Activated naive CD8-positive, alpha-beta T cell treated with anti-CD3 and anti-CD28 coated beads for 36 hours (primary cell): ENCODE measurements at places on chromosomes 4 and X. TPM values are rescaled to one million over a fixed set of nuclear protein-coding genes. Genes with fewer than 3 reads are reported as not detected.
A peak's percentile ranks its signal among the peaks of the same experiment; 100 is the strongest.

DNA sequence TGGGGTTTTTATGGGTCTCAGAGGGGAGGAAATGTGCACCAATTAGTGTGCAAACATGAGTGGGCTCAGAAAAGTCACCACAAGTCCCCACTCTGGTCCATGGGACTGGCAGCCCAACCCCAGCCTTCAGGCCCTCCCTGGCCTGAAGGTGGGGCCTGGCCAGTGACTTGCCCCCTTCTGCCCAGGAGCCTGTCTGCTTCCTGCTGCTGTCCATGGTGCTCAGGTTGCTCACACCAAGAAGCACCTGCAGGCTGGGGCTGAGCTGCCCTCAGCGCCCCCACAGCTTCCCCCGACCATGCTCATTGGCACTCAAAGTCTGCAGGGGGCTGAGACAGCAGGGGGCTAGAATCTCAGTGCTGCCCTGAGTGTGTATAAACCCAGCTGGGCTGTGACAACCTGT lies 30.6 kb upstream of the GC start:
- H3K27ac ChIP-seq = no peak overlapping the region
- H3K36me3 ChIP-seq = no peaks in the 10 kb centered on the region
- H3K4me1 ChIP-seq = no peaks in the 10 kb centered on the region

- peak overlapping the region; percentile 92 for H3K27ac ChIP-seq
- H3K36me3 ChIP-seq = peaks cover 9% of the 10 kb centered on the region
- H3K27me3 ChIP-seq = no peaks in the 10 kb centered on the region
- H3K4me3 ChIP-seq = peak overlapping the region; percentile 84
- DNase-seq = no peak
- peaks cover 16% of the 10 kb centered on the region for H3K4me1 ChIP-seq
Observed at GRCh38 chrX:24025741-24026403, 1.1 kb downstream of the KLHL15 start.

DNA sequence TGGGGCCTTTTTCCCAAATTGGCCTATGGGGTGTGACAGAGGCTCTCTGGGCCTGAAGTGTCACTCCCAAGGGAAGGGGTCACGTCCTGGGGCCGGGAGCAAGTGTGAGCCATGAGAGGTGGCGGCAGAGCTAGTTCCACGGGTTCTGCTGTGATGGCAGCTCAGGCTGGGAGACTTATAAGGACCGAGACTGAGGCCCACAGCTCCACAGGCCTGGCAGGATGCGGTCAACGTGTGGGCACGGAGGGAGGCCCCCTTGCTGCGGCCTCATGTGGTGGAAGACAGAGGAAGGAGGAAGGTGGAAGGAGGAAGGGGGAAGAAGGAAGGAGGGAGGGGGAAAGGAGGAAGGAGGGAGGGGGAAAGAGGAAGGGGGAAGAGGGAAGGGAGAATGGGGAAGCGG lies 7.2 kb upstream of the CPLX1 start:
- peak; percentile 45 for DNase-seq
- H3K27ac ChIP-seq = no peak overlapping the region
- peaks cover 4% of the 10 kb centered on the region for H3K4me1 ChIP-seq
- H3K4me3 ChIP-seq = no peak overlapping the region
- peaks cover 12% of the 10 kb centered on the region for H3K27me3 ChIP-seq
- peaks cover 6% of the 10 kb centered on the region for H3K36me3 ChIP-seq

SEC24B gene
- total RNA-seq = 22.9 TPM

- H3K27ac ChIP-seq = no peak overlapping the region
- H3K36me3 ChIP-seq = peaks cover 3% of the 10 kb centered on the region
- no peaks in the 10 kb centered on the region for H3K4me1 ChIP-seq
- DNase-seq = no peak
- H3K27me3 ChIP-seq = no peaks in the 10 kb centered on the region
- no peak overlapping the region for H3K4me3 ChIP-seq
Observed at GRCh38 chrX:24874604-24875247, 141.0 kb downstream of the ARX start.

DNA sequence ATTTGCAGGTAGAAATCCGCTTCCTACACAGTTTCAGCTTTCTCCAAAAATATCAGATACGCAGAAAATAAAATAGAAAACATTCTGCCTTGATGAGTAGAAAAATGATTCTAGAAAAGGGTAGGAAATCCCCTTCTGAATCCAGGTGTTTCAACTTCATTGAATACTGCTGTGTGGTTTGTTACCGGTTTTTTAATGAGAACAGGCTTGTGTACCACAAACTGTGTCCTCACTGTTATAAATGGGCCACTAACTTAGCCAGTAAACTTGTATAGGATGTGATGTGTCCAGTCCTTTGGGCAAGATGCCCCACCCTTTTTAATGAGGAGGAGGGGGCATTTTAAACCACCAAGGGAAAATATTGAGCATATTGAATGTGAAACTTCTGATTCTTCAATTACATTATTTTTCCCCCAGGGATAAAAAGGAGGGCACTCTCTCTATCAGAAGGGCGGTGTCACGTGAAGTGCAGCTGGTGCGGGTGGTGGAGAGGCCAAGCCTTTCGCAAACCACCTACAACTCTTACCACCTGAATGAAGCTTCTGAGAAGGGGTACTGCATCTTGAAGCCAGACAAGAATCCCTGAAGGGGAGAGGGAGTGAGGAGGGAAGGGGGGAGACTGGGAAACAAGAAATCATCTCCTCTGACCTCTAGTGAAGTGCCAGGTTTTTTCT lies 4.5 kb downstream of the CXXC4 start:
- H3K27ac ChIP-seq = peak overlapping the region; percentile 73
- peak; percentile 29 for DNase-seq
- peaks cover 32% of the 10 kb centered on the region for H3K4me1 ChIP-seq
- H3K27me3 ChIP-seq = peaks cover 87% of the 10 kb centered on the region
- H3K36me3 ChIP-seq = peaks cover 2% of the 10 kb centered on the region

- H3K36me3 ChIP-seq = no peaks in the 10 kb centered on the region
- no peak overlapping the region for H3K4me3 ChIP-seq
- no peak for DNase-seq
- H3K4me1 ChIP-seq = no peaks in the 10 kb centered on the region
- H3K27ac ChIP-seq = no peak overlapping the region
Observed at GRCh38 chrX:6732101-6732500, 197.2 kb upstream of the VCX3A start.

DNA sequence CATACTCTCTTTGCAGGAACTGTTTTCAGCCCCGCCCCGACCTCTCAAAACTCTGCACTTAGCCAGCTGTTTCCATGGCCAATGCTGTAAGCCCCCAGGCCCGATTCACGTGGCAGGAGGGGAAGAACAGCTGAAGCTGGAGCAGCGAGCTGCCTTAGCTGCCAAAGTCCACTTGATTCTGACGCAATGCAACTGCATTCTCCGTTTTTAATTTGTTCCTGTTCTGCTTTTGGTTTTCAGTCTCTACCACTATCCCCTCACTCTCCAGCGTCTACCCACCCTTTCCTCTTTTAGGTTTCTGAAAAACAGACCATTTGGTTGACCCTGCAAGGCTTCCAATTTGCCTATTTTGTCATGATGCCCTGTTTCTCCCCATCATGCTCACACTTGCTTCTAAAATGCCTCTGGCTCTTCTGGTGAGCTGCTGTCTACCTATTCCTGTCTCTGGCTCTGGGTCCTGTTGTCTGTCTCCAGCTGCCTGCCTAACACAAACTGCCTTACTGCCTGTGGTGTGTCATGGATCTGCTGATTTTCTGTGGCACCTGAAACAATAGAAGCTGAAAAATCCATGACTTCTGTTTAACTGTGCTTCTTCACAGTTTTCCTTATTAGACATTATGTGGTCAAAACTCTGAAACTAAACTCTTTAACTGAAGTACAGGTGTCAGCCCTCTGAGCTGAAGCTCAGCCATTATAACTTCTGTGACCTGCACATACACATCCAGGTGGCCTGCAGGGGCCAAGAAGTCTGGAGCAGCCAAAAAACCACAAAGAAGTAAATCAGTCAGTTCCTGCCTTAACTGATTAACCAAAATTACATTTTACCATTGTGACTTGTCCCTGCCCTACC lies 160.5 kb upstream of the AGTR2 start:
- no peaks in the 10 kb centered on the region for H3K36me3 ChIP-seq
- H3K4me3 ChIP-seq = no peak overlapping the region
- no peaks in the 10 kb centered on the region for H3K27me3 ChIP-seq
- no peaks in the 10 kb centered on the region for H3K4me1 ChIP-seq

DNA sequence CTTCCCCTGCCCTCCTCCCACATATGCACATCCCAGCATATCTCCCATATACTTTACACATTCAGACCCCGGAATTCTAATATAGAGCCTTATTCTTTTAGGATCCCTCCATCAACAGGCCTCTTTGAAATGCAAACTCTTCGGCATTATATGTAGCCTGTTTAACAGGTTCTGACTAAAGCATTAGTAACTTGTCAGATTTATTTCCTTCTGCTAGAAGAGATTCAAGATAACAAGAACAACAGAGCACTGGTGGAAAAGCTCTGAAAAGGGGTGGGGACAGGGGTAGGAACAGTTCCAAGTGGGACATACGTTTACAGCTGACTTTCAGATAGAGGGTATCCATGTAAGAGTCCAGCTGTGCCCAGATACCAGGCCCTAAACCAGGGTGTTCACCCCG lies 31.7 kb upstream of the PRPS1 start:
- H3K27me3 ChIP-seq = no peaks in the 10 kb centered on the region
- no peak overlapping the region for H3K4me3 ChIP-seq
- H3K36me3 ChIP-seq = no peaks in the 10 kb centered on the region
- H3K27ac ChIP-seq = no peak overlapping the region
- no peak for DNase-seq

VEGFC gene
- not detected for total RNA-seq

GRCh38 chrX:20685652-20686051 lies 418.9 kb upstream of the RPS6KA3 start:
- peaks cover 13% of the 10 kb centered on the region for H3K27me3 ChIP-seq
- H3K4me1 ChIP-seq = no peaks in the 10 kb centered on the region
- H3K36me3 ChIP-seq = no peaks in the 10 kb centered on the region
- no peak overlapping the region for H3K4me3 ChIP-seq

DNA sequence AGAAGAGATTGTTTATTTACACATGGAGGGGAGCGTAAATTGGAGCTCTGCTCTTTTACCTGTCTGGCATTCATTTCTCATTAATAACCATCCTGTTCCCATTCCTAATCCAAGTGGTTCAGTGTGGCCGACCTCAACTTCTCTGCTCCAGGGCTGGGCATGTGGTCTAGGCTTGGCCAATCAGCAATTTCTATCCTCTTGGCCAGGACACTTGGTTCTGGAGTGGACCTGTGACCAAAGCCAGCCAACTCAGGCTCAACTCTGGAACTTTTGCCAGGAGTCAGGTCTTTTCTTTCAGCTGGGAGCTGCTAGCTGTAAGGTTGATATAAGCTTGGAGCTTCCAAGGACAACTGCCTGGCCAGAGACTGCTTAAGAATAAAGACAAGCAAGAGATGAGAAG lies 15.6 kb upstream of the RASL11B start:
- no peak overlapping the region for H3K27ac ChIP-seq
- H3K27me3 ChIP-seq = peaks cover 4% of the 10 kb centered on the region
- H3K36me3 ChIP-seq = no peaks in the 10 kb centered on the region
- H3K4me1 ChIP-seq = no peaks in the 10 kb centered on the region
- no peak overlapping the region for H3K4me3 ChIP-seq

- no peak overlapping the region for H3K4me3 ChIP-seq
- no peak for DNase-seq
- H3K36me3 ChIP-seq = peaks cover 3% of the 10 kb centered on the region
- H3K4me1 ChIP-seq = peaks cover 4% of the 10 kb centered on the region
- H3K27ac ChIP-seq = no peak overlapping the region
Observed at GRCh38 chrX:39377773-39378172, 576.5 kb downstream of the MID1IP1 start.

GRCh38 chrX:108347800-108348199 lies 90.4 kb downstream of the COL4A6 start:
- H3K36me3 ChIP-seq = no peaks in the 10 kb centered on the region

GRCh38 chr4:146176891-146177290 lies 1.4 kb downstream of the LSM6 start:
- H3K27me3 ChIP-seq = no peaks in the 10 kb centered on the region
- peak overlapping the region; percentile 42 for H3K27ac ChIP-seq
- H3K4me3 ChIP-seq = peak overlapping the region; percentile 79
- no peak for DNase-seq
- H3K36me3 ChIP-seq = peaks cover 6% of the 10 kb centered on the region
- H3K4me1 ChIP-seq = peaks cover 52% of the 10 kb centered on the region

GABRE gene
- total RNA-seq = not detected

FHL1 gene
- total RNA-seq = 12.0 TPM

- no peaks in the 10 kb centered on the region for H3K27me3 ChIP-seq
- H3K36me3 ChIP-seq = no peaks in the 10 kb centered on the region
- DNase-seq = no peak
- no peak overlapping the region for H3K27ac ChIP-seq
- no peaks in the 10 kb centered on the region for H3K4me1 ChIP-seq
- no peak overlapping the region for H3K4me3 ChIP-seq
Observed at GRCh38 chrX:138011468-138011867, 445.5 kb downstream of the ZIC3 start.

GRCh38 chr4:4514786-4515185 lies 27.1 kb downstream of the STX18 start:
- no peak overlapping the region for H3K4me3 ChIP-seq
- peaks cover 23% of the 10 kb centered on the region for H3K4me1 ChIP-seq
- DNase-seq = no peak

DNA sequence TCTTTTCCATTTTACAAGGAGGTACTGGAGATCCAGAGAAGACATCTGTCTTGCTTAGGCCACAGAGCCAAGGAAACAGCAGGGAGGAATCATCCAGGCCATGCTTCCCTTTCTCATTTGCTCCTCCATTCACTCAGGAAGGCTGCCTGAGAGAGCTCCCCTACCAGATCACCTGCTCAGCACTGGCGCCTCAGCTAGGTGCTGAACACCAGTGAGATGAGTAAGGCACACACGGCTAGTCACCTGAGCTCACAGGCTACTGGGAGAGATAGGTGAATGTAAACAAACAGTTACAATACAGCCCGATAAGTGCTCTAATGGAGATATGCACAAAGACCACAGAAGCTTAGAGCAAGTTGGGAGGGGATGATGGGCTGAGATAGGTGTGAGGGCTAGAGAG lies 149.8 kb upstream of the ARHGEF9 start:
- no peak for DNase-seq
- H3K27ac ChIP-seq = no peak overlapping the region
- no peaks in the 10 kb centered on the region for H3K27me3 ChIP-seq
- no peak overlapping the region for H3K4me3 ChIP-seq

REELD1 gene
- total RNA-seq = 0.20 TPM

GRCh38 chr4:146023334-146023967 lies 84.8 kb upstream of the ZNF827 start:
- peaks cover 2% of the 10 kb centered on the region for H3K4me1 ChIP-seq
- peaks cover 32% of the 10 kb centered on the region for H3K27me3 ChIP-seq
- DNase-seq = no peak

XK gene
- 0.06 TPM for total RNA-seq

DNA sequence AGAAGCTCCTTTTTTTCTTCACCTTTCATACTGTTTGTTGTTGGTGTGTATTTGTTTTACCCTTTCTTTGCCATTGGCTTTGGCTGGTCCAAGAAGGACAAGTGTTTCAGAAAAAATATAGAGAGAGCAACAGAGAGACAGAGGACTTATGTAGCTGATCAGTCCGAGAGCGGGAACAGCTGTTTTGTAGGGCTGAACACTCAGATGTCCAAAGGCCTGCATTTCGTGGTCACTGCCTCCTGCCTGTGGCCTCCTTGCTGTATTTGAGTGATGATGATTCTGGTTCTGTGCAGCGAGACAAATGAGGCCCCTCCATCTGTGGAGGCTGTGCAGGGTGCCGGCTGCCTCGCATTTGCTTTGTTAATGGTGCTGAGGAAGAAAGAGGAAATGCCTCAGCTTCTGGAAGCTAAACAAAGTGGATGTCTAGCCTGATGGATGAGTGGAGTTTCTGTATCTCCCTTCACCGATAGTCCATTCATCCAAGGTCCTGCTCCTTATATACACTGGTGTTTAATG lies 19.8 kb upstream of the STOX2 start:
- H3K27ac ChIP-seq = no peak overlapping the region
- H3K36me3 ChIP-seq = no peaks in the 10 kb centered on the region
- no peaks in the 10 kb centered on the region for H3K4me1 ChIP-seq

GRCh38 chr4:107712236-107712635 lies 7.8 kb downstream of the PAPSS1 start:
- no peaks in the 10 kb centered on the region for H3K27me3 ChIP-seq
- H3K27ac ChIP-seq = no peak overlapping the region
- H3K4me1 ChIP-seq = peaks cover 15% of the 10 kb centered on the region
- H3K4me3 ChIP-seq = no peak overlapping the region
- peaks cover 20% of the 10 kb centered on the region for H3K36me3 ChIP-seq
- no peak for DNase-seq

TENM3 gene
- total RNA-seq = not detected
